ENCODE measurements at places on chromosomes 12 and 14.

GRCh38 chr12:129064209-129064855 lies 211.1 kb downstream of the GLT1D1 start:
- DNase-seq = no peak

DNA sequence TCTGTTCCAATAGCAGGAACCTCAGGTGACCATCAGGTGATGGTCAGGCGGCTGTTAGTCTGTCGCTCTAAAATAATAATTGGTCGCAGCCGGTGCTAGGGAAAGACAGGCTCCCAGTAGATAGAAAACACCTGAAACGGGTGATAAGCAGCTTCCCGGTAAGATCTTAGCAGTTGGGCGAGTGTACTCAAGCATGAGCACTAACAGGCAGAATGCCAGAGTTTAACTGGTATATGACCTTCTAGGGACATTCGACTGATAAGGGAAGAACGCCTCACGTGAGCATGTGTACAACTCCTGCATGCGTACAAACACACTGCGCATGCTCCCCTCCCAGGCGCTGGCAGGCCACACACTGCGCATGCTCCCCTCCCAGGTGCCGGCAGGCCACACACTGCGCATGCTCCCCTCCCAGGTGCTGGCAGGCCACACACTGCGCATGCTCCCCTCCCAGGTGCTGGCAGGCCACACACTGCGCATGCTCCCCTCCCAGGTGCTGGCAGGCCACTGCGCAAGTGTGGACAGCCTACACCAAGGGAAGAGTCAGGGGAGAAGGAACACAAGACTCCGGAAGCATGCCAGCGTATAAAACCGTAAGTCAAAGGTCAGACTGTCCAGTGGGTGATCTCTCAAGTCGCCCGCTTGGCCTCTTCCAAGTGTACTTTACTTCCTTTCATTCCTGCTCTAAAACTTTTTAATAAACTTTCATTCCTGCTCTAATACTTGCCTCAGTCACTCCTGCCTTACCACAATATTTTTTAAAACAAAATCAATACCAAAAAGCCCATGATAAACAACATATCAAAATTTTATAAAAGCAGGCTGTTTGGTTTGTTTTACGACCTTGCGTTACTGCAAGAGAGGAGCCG lies 24.5 kb downstream of the GPRC5D start:
- DNase-seq = no peak

DNA sequence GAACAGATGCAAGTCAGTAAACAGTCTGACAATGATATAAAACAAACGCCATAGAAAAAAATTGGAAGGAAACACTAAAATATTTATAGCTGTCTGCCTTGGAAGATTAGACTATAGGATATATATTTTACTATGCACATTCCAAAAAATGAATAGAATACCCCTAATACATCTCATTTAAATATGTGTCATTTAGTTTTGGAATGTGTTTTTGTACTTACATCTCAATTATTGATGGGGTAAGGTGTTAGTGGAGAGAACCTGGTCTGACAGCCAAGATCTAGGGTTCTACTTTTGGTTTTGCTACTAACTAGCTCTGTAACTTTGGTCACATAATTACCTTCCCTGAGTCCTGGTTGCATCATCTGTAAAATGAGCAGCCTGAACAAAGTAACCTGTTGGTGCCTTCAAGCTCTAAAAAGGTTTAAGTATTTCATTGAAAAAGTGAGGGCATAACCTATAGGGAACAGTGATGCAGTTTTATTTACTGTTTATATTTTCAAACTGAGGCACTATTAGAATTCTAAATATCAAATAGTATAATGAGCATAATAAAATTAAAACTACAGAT lies 28.6 kb upstream of the SLC6A13 start:
- DNase-seq = no peak

DNA sequence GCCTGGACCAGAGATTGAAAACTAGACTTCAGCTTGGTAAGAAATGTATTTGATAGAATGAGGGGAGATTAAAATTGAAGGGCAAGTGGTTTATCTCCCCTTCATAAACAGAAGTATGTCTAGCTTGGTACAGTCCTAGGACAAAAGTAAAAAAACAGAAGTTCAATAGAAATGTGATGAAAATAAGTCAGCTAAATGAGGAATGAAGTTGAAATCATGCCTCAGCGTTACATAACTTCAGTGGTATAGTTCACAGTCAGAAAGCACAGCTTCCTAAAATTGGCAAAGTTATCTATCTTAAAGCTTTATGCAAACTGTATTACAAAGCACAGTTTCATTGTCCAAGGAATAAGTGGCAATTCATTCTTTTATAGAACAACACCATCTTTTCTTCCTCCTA lies 90.2 kb upstream of the SYT10 start:
- DNase-seq = no peak

DNA sequence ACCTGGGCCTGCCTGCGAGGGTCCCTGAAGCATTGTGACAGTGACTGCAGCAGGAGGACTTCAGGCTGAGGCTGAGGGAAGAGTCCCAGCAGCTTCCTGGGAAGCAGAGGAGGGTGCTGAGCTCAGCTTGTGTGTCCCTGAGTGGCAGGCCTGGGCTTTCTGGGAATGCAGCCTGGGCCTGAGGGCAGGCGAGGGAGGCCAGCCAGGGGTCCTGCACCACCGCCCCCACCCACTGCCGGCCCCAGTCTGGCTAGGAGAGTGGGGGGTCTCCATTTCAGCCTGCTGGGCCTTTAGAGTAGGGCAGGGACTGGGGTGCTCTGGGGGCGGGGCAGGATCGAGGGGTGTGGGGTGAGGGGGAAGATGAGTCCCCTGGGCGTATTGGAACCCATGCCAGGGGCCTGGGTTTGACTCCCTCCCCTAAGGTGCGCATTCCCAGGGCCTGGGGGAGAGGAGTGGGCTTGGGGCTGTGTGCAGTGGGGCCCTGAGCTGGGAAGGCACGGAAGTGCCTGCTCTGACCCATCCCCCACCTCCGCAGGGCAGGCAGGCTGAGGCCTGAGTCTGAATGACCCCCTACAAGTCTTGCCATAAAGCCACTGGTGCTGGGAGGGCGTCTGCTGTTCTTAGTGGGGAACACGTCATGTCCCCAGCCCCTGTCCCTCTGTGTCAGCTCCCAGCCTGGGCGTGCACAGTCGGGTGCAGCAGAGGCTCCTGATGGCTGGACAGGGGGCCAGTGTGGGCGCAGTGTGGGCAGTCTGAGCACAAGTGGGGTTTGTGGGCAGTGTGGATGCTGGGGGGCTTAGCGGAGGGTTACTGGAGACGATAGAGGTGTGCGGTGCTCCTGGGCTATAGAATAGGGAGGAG lies 46.4 kb downstream of the KRT80 start:
- DNase-seq = no peak

DNA sequence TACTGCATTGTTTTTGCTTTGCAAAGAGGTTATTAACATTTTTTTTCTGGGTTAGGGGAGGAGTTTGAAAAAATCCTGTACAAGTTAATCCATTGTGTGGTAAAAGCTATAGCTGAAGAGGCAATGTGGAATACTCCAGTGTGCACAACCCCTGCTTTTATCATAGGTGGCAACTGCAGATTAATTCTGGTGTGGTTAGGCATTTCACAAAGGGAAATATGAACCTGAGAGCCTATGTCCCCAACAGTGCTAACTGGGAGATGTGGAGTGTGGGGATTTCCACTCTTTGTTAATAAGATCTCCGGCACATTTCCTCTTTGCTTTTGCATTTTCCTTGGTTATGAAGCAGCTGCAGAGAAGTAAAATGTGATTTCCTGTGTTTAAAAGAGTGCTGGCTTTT lies 33.6 kb downstream of the PRORP start:
- DNase-seq = no peak

DNA sequence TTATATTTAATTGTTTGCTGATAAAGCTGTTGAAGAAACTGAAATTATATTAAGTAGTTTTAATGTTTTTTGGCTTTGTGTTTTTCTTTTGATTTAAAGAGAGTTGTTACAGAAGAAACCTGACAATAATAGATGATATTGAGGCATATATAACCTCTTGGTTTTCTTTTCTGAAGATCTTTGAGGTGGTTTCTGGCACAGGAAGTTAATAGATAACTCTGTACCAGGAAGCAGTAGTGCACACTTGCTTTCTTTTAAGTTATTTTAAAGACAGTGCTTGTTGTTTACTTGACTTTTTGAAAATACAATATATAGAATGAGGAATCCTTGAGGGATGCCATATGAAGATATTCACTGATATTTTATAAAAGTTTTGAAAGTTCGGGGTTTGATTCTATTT lies 209.0 kb upstream of the FBXO33 start:
- DNase-seq = no peak

DNA sequence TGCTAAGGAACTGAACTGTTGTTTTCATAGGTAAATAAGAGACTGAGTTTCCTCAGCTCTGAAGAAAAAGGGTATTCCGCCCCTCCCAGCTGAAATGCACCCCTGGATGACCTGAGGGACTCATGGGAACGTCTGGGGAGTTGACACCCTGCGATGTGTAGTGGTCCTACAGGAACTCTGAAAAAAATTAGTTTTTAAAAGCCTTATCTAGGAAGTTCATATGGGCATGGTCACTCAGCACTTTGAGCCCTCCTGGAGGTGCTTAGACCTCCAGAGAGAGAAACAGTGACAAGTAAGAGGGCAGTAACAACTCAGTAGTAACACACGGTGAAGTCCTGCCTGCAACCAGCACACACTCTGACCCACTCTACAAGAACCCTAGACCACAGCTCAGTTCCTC lies 91.2 kb upstream of the CNOT2 start:
- no peak for DNase-seq

DNA sequence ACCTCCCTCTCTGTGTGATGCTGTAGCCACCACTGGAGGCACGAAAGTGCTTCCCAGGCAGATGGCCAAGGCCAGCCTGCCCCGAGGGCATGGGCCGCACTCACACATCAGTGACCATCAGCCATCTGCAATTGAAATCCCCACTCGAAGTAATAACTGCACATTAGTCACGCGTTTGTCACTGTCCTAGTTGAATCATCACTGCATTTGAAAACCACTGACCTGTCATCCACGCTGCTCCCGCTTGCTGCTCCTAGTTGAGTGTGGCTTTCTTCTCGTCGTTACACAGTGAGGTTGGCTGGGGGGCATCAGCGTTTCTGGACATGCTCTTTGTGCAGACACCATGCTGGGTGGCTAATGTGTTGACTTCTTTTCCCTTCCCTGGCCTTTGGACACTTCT lies 176.1 kb downstream of the ADGRD1 start:
- DNase-seq = no peak

All from NCI-H1417 (cell line).